ENCODE measurements at places on chromosomes 3 and 15.

DNA sequence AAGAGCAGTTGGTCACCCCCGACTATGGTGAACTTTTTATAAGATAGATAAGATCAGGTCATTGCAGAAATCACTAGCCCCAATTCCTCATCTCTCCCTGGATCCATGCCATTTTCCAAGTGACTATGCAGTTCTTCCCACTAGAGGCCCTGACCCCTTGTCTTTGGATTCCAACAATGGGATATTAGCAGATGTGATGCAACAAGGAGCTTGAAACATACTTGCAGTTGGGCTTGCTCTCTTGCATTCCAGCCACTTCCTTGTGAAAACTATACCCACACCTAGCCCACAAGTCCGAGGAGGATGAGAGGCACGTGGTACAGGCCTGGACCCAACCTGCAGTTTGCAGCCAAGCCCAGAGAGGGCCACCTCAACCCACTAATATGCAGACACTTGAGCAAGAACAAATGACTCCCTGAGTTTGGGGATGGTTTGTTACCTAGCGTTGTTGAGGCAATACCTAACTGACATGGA lies 60.6 kb downstream of the SUCLG2 start:
- DNase-seq: no peak

GRCh38 chr3:178686826-178687225 lies 150.6 kb downstream of the KCNMB2 start:
- DNase-seq: no peak

GRCh38 chr3:138747225-138747624 lies 87.5 kb downstream of the PIK3CB start:
- DNase-seq: no peak

DNA sequence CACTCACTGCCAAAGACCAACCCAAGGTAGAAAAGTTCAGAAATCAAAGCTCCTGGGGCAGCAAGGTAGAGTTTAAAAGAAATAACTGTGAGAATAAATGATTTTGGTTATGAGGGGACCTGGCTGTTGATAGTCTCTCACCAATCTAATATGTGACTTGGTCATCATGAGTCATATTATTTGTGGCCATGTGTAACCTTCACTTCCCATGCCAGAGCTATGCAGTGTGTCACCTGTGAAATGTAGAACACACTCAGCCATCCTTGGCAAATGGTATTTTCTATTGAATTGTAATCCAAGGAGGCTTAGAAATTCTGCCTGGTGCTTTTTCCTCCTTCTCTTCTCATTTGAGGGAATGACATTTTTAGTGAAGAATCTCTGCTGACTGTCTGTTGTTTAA lies 184.2 kb upstream of the STAC start:
- no peak for DNase-seq

- no peak for DNase-seq
These were observed 5.4 kb upstream of the ACP3 start for GRCh38 chr3:132311841-132312240.

GRCh38 chr3:109093561-109093960 lies 24.4 kb downstream of the MORC1 start:
- DNase-seq: no peak

DNA sequence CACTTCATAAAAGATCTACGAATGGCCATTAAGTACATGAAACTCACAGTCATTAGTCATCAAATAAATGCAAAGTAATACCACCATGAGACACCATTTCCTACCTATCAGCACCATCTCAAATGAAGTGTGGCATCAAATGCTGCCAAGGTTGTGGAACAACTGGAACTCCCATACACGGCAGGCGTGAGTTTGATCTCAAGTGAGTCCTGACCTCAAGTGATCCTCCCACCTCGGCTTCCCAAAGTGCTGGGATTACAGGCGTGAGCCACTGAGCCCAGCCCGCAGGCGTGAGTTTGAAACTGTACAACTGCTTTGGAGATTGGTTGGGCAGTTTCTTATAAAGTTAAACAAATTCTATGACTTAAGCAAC lies 28.8 kb upstream of the HDAC11 start:
- no peak for DNase-seq

- DNase-seq: no peak
These were observed 451.0 kb downstream of the MFSD1 start for GRCh38 chr3:159252772-159253384.

GRCh38 chr15:63349156-63349555 lies 32.5 kb downstream of the CA12 start:
- DNase-seq: no peak

DNA sequence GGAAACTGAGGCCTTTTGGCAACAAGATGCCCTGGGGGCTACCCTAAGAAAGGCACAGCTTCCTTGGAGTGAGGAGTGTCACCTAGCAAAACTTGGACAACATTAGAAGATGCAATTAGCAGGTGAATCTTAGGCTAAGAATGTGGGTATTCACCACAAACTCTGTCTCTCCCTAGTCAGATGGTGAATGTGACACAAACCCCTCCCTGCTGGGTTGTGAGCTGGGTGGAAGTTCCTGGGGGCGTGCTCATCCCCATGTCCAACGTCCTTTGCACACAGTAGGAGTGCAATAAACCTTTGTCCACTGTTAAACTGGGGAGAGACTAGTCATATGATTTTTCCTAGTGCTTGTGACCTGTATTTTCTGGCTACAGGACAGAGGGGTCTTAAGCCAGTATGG lies 67.1 kb upstream of the SH3GL3 start:
- DNase-seq: no peak

DNA sequence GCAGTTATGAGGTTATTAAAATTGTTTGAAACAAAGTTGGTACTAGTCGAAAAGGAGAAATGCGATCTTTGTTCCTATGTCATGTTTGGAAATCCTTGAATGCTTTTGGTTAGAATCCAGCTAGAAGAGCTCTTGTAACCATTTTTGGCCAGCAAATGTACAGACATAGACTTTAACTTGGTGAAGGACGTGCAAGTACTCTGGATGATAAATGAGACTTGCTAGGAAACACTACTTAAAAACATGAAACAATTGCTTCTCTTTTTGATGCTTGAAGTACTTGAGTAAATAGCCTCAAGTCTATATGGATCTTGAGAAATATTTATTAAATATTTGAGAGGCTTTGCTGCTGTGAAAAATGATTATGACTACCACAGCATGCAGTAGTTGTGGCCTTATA lies 95.8 kb downstream of the CADM2 start:
- DNase-seq: no peak

DNA sequence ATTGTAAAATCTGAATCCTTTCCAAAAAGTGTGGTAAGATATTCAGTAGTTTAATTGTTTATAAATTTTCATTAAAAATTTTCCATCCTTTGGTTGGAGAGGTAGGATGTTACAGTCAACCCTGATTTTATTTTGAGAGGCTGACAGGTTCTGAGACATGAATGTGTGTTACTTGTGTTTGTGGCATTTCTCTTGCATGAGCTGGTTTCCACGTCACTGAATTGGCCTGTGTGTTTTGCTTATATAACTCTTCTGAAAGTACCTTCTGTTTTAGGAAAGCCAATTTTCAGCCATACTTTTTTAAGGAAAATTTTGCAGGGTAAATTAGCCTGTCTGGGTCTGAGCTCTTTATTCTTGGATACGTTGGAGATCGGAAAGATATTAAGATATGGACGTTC lies 30.7 kb downstream of the PXYLP1 start:
- DNase-seq: no peak

DNA sequence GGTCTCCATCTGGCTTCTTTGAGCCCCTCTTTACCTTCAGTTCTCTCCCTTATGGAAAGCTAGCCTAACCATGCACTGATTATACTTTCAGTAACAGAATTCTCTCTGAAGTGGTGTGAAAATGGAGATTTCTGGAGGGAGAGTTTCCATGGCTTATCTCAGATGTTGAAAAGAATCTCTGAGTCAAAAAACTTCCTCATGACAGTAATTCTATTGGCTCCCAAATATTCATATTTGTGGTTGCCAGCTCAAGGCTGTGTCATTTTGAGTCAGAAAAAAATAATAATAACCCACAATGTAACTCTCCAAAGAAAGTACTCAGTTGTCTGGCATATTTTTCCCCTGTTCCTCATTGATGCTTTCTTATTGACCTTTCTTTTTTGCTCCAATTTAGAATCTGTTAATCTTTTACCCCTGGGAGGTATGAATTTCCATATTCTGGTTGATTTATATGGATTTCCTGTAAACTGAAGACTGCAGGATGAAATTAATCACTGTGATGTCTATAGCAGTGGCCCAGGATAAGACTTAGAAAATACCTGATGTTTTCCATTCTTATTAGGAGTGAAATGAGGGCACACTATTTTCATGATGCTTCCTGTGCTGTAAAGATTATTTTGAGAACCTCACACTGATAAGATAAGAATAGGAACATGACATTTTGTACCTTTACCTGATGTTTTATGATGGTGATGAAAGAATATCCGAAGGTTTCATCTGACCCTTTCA lies 149.5 kb upstream of the EPHA3 start:
- no peak for DNase-seq

DNA sequence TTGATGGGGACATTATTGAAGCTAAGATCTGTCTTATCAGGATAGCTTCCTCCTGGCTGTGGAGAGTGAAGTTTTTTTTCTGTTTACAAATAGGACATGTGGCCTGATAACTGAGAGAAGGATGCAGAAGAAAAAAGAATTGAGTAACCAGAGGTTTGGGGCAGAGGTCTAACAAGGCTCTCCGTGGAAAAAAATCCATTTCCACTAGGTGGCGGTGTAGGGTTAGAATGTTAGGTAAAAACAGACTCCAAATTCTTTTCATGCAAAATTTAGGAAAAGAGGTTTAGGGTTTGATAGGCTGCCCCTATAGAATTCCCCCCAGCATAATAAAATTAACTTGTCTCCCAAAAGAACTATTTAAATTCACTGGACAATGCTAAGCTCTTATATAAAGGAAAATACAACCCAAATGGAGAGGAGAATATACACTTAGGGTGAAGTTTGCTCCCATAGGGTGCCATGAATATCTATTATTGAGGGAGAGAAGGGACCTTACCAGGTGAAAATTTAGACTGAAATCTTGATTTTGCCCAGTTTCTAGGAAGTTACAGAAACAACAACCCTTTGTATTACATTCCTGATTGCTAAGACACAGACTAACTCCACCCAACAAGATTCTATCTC lies 1560.4 kb downstream of the OTOL1 start:
- DNase-seq: no peak

- DNase-seq: no peak
These were observed 40.1 kb downstream of the CDCP1 start for GRCh38 chr3:45105855-45106671.

- no peak for DNase-seq
These were observed 111.3 kb upstream of the SLC7A14 start for GRCh38 chr3:170697131-170697530.

- DNase-seq: no peak
These were observed 117.7 kb downstream of the ALDH1A2 start for GRCh38 chr15:57947781-57948180.

- DNase-seq: no peak
These were observed 75.7 kb upstream of the PRR23C start for GRCh38 chr3:139120086-139121056.

GRCh38 chr3:46029953-46030543 lies 2.8 kb upstream of the XCR1 start:
- no peak for DNase-seq

- no peak for DNase-seq
These were observed 354.3 kb downstream of the FGF12 start for GRCh38 chr3:192373032-192373431.

DNA sequence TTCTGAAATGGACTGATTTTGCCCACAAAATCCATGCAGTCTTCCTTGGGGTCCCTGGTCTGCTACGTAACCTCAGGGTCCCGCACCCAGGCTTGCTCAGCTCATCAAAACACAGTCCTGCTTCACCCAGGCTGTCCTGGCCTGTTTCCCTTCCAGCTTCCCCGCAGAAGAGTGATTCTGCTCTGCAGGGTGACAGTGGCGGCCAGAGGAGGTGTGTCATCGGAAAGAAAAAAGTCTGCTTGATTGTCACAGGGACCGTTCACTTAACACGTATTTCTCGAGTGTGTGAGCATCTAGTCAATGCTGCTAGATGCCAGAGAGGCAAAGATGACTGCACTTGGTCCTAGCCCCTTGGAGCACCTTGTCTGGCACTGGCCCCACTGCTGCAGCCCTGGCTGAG lies 50.1 kb upstream of the ABHD2 start:
- no peak for DNase-seq

DNA sequence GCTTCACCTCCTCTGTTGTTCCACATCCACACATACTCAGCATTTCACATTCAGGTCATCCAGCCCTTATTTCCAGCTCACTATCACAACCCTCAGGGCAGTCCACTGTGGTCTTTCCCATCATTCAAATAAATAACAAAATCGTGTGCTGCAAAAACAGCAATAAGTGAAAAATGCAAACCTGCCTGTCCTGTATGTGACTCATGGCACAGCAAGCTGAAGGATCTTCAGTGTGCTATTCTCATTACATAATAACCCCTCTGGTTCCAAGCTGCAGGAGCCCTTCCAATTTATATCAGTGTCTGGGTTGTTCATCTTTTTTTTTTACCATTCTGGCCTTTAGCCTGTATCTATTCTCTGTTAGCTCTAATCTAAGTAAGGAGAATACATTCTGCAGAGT lies 185.3 kb upstream of the UBE2E2 start:
- no peak for DNase-seq

- DNase-seq: no peak
These were observed 87.5 kb downstream of the KCNMB2 start for GRCh38 chr3:178623666-178624255.

DNA sequence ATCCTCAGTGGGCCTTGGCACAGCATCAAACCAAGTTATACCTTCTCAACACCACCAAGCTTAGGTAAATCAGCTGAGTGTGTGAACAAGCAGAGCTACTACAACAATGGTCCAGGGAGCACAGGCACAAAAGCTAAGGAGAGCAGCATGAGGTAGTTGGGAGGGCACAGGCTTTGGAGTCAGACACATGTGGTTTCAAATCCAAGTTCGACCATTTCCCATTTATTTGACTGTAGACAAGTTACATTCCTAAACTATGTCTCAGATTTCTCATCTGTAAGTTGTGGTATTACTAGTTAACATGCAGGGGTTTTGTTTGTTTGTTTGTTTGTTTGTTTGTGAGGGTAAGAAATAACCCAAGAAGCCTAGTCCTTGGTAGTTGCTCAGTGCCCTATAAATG lies 46.9 kb downstream of the MLH1 start:
- DNase-seq: no peak

- no peak for DNase-seq
These were observed 32.1 kb upstream of the KCNMB2 start for GRCh38 chr3:178504128-178504527.

DNA sequence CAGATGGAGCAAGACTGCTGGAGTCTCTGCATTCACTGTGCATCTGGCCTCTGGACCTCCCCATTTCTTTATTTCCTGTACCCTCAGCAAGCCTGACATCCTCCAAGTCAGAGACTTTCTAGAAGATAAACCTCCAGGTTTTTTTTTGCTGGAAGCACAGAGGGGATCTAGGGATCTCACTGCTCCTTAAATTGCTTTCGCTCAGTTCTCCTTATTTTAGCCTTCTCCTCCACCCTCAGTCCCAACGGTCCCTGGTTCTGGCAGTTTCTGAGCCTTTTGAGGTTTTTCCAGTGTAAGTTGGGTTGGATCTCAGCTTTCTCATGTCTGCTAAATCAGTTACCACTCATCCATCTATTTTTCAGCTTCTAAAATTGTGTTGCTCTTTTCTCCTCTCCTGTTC lies 22.7 kb upstream of the CHD2 start:
- DNase-seq: no peak

GRCh38 chr3:59258550-59259260 lies 208.9 kb upstream of the CFAP20DC start:
- no peak for DNase-seq

GRCh38 chr3:185537369-185537970 lies 14.9 kb downstream of the LIPH start:
- no peak for DNase-seq

- no peak for DNase-seq
These were observed 938 bp downstream of the DZIP3 start for GRCh38 chr3:108590460-108590859.

- no peak for DNase-seq
These were observed 20.8 kb upstream of the VPS8 start for GRCh38 chr3:184791171-184791570.

GRCh38 chr15:45121706-45122417 lies 7.7 kb downstream of the DUOXA2 start:
- no peak for DNase-seq
